ENCODE measurements at places on chromosomes 13 and 19.

DNA sequence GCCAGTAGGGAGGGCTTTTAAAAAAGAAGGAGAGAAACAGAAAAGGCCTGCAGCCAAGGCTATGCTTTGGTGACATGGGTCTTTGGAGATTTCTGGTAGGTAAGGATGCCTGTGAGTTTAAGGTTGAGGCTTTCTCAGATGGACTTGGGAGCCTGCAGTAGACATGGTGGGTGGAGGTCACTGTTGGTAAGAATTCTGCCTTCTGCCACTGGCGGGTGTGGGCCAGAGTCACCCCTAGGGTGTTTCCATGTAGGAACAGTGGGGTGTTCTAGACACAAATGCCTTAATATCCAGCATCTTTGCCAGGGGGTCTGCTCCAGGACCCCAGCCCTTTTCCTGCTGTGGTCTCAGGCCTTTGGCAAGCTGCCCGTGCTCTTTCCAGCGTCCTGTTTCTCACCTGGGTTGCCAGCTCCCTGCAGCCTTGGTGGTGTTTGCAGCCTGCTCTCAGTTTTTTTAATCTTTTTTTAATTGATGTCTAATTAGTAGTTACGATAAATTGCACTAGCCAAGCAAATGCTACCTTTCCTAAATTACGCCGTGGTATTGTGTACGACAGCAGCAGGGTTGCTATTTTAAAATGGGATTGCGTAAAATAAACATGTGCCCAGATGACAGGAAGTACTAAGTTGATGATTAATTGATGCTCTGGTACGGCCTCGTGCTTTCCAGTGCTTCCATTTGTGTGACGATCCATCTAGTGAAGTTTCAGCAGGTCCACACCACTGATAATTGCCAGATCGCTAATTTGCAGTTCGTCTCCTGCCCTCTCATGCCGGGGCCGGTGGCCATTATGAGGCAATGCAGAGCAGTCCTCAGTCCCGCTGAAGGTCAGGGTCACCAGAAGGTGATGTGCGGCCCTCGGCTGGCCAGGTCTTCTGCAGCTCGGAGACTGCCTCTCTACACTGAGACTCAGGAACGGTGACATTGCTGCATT lies 35.3 kb upstream of the NPAS1 start:
- ATAC-seq, result no peak

GRCh38 chr19:43781630-43782310 lies 997 bp upstream of the KCNN4 start:
- ATAC-seq, result no peak

DNA sequence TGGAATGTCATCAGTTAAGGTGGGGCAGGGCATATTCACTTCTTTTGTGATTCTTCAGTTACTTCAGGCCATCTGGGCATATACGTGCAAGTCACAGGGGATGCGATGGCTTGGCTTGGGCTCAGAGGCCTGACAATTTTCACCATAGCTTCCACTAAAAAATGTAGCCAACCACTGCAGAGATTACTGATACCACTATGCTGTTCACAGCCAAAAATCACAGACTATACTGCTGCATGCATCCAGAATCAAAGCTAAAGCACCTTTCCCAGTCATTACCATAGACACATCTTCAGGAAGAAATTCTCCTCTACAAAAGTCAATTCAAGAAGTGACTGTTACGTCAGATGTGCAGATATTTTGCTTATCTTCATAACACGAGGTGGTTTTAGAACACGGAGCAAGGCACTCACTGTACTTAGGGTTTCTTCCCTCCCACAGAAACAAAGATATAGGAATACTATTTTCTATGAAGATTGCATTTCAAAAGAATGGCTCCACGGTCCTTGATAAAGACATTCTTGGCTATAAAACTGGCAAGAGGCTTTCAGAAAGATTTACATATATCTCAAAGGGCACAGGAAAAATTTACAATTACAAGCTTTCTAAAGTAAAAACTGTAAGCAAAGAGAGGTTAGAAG lies 1556.6 kb upstream of the PRR20A start:
- no peak for ATAC-seq

DNA sequence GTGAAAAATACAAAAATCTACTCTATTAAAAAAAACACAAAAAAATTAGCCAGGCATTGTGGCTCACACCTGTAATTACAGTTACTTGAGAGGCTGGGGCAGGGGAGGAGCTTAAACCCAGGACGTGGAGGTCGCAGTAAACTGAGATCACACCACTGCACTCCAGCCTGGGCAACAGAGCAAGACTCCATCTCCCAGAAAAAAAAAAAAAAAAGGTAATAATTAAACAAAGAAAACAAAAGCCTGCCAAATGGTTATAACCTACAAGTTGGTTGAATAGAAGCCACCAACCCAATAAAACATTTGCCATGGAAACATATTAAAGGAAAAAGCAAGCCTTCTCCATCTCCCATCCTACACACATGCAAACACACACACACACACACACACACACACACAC lies 255.2 kb downstream of the ITGBL1 start:
- ATAC-seq, result no peak

GRCh38 chr13:57877601-57878000 lies 246.1 kb downstream of the PCDH17 start:
- ATAC-seq, result no peak

GRCh38 chr19:53333066-53333462 lies 485 bp upstream of the ZNF845 start:
- ATAC-seq, result peak; percentile 52

DNA sequence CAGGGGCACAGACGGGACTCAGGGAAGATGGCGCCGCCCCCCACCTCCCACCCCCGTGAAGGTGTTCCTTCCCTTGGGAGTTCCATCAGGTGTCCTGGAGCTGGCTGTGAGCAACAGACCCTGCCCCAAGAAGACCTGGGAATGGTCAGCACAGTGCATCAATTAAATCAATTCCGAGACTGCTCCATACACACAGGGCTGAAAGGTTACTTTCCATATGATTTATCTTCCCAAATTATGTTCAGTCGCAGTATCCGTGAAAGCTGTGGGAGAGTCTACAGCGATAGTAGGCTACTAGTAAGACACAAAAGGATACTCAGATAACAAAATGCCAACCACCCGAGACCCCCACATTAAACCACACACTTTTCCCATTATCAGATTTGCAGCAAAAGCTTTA lies 71.8 kb upstream of the PABPC3 start:
- no peak for ATAC-seq

GRCh38 chr13:45833242-45833641 lies 18.3 kb downstream of the SIAH3 start:
- ATAC-seq, result no peak

GRCh38 chr19:10863107-10863717 lies 8.1 kb upstream of the CARM1 start:
- ATAC-seq, result no peak

DNA sequence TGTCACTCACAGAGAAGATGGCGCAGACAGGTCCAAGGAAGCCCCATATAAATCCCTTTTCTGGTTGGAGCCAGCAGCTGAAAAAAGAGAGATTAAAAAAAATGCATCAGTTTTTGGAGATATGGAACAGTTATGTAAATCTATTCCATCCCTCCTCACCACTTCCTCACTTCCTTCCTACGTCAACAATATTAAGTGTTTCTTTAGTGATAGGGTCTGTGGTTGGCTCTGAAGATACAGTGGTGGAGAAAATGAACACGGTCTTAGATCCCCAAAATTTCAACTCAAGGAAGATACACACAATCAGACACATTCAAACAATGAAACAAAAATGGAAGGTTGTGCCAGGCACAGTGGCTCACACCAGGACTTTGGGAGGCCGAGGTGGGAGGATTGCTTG lies 31.5 kb downstream of the ADGRE2 start:
- ATAC-seq, result no peak

DNA sequence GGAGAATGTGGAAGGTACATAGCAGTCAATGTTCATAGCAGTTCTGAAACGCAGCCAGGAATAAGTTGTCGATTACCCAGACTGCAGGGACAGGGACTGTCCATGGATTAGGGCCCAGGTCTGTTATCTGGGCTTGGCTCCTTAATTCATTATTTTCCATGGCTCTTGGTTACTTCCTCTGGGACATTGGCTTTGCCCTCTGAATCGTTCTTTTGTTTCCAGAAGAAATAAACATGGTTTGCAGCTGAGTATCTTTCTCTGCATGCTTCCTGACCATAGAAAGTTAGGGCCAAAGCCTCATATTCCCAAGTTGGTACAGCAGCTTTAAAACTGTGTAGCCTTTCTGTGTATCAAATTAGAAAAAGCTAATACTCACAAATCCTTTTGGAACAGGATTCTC lies 121.7 kb upstream of the MAB21L1 start:
- ATAC-seq, result no peak

- no peak for ATAC-seq
These were observed 1092.3 kb downstream of the EFNB2 start for GRCh38 chr13:105442949-105443699.

DNA sequence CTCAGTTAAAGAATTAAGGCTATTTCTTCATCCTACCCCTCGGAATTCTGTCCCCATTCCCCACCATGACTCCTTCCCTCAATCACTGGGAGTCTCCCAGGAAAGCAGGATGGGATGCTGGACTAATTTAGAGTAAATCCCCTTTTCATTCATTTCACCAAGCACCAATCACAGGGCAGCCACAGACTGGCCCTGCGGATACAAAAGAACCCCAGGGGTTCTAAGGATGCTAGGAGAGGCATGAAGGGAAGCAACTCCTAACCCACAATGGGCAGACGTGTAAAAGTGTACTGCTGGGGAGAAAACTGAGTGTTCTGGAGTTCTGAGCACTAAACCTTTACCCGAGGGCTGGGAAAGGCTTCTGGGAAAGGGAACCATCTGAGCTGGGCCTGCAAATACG lies 3.0 kb downstream of the PEPD start:
- no peak for ATAC-seq

DNA sequence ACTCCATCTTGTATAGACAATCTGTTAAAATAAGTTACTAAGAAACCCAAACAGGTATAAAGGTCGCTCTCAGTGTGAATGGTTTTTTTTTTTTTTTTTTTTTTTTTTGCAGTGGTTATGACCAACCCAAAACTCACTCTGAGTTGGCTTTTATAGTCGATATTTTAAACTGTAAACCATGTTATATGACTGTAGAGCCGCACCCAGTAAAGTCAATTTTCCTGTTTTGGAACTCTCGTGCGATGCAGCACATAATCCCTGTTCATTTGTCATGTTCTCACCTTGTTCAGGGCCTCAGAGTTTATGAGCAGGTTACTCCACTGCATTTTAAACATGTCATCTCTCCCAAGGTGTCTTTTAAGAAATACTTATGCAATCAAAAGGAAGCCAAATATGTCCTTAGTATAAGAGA lies 112.5 kb downstream of the KLF5 start:
- no peak for ATAC-seq

GRCh38 chr19:17420475-17420924 lies 653 bp downstream of the MVB12A start:
- peak; percentile 37 for ATAC-seq

GRCh38 chr13:77544355-77544754 lies 8.8 kb downstream of the SCEL start:
- no peak for ATAC-seq

GRCh38 chr13:24892829-24893228 lies 128.9 kb downstream of the RNF17 start:
- ATAC-seq, result no peak

DNA sequence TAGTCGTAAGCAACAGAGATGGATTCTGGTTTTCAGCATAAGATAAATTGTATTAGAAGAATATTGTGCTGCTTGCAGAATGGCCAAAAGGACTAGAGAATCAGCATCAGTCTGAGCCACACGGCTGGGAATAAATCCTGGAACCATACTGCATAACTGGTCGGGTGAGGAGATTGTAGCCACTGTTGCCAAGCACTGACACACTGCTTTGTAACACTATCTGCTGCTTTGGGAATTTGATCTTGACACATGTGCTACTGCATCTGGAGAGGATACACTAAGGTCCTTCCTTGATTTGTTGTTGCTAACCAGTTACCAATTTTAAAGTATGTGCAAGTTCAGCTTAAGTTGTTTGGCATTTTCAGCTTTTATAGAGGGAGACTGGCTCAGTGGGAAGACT lies 1.9 kb downstream of the HNRNPA1L2 start:
- ATAC-seq, result no peak

DNA sequence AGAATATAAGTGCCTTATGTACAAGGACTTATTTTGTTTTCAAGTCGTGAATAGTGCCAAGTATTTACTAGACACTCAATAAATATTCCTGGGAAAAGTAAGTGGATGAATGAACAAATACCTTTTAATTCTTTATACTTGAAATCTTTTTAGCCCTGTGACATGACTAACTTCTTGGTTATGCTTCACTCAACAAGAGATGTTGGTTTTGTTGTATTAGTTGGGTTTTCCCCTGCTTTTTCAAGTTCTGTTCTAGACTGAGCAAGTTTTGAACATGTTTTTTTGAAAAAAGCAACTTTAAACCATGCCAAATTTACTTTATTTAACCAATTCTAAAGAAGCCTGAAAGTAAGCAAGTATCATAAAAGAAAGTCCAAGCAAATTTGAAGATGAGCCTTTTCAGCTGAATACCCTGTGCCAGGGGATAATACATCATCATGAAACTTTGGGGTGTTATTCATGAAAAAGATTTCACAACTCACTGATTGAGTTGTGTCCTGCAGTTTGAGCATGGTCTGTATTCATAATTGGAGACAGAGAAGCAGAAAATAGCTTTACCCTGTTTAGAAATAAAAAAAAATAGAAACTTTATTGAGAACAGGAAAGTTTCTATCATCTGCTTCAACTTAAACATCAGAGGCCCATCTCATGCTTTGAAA lies 11.1 kb downstream of the LMO7 start:
- peak; percentile 84 for ATAC-seq

DNA sequence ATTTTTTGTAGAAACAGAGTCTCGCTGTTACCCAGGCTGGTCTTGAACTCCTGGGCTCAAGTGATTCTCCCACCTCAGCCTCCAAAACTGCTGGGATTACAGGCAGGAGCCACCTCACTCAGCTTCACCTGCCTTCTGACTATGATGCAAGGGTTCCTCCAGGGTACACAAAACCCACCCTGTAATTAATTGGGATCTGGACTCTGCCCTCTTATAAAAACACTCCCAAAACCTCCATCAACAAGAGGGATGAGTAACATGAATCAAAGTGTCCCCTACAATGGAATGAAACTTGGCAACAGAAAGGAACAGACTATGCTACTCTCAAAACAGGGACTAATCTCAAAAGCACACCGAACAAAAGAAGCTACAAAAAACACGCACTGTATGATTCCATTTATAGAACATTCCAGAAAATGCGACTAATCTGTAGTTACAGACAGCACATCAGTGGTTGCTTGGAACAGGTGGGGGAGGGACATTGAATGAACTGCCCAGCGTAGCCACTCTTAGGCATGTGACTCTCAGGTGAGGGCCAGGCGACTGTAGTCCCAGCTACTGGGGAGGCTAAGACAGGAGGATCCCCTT lies 3.2 kb upstream of the PRR36 start:
- no peak for ATAC-seq

GRCh38 chr13:27022571-27023311 lies 148.9 kb downstream of the USP12 start:
- no peak for ATAC-seq

GRCh38 chr13:50366488-50367174 lies 351.4 kb downstream of the KCNRG start:
- peak; percentile 71 for ATAC-seq

All from stimulated activated memory B cell treated with anti-CD40 and anti-IgM and Interleukin-4, amounts not matched to agents 10 μg/mL and 1 μg/mL and 100 μg/mL, for 72 hours (primary cell).